Left ventricle myocardium superior (tissue), 1 donor: ENCODE measurements at places on chromosomes 11 and 22. TPM values are rescaled to one million over a fixed set of nuclear protein-coding genes. Genes with fewer than 3 reads are reported as not detected.

The SYT9 gene
- total RNA-seq, result 0.15 TPM

The LGR4 gene
- total RNA-seq, result 43.5 TPM

The WT1 gene
- total RNA-seq, result 2.6 TPM

The SCN3B gene
- 1.7 TPM for total RNA-seq

The ADM2 gene
- total RNA-seq, result not detected

The RASGRP2 gene
- 44.5 TPM for total RNA-seq

The SDF2L1 gene
- total RNA-seq, result 17.9 TPM

The GGTLC3 gene
- total RNA-seq, result not detected

The CHRM1 gene
- total RNA-seq, result 0.07 TPM

The IL10RA gene
- 6.0 TPM for total RNA-seq

The KRTAP5-11 gene
- not detected for total RNA-seq

The GSTP1 gene
- 360 TPM for total RNA-seq

The CARD18 gene
- 0.72 TPM for total RNA-seq

The FAM76B gene
- total RNA-seq, result 7.1 TPM

The PIK3IP1 gene
- total RNA-seq, result 15.3 TPM

The TXN2 gene
- 131 TPM for total RNA-seq

The EHF gene
- 2.7 TPM for total RNA-seq

The RELA gene
- 40.1 TPM for total RNA-seq

The FAM180B gene
- total RNA-seq, result not detected

The LINC01488 gene
- not detected for total RNA-seq

The P2RX3 gene
- total RNA-seq, result 4.5 TPM
